ENCODE measurements at places on chromosomes 12 and 14. TPM values are rescaled to one million over a fixed set of nuclear protein-coding genes. Genes with fewer than 3 reads are reported as not detected.

ENDOU gene
- polyA plus RNA-seq, result not detected

GNB3 gene
- 1.2 TPM for polyA plus RNA-seq

GPR137C gene
- polyA plus RNA-seq, result not detected

KCNJ8 gene
- polyA plus RNA-seq, result not detected

SSPN gene
- 3.2 TPM for polyA plus RNA-seq

TDG gene
- polyA plus RNA-seq, result 12.0 TPM

PIP4K2C gene
- polyA plus RNA-seq, result 21.0 TPM

PMEL gene
- 1.2 TPM for polyA plus RNA-seq

SLCO1A2 gene
- not detected for polyA plus RNA-seq

WSCD2 gene
- polyA plus RNA-seq, result not detected

FOXN4 gene
- 0.06 TPM for polyA plus RNA-seq

CIPC gene
- polyA plus RNA-seq, result 21.0 TPM

SERPINA12 gene
- not detected for polyA plus RNA-seq

GRCh38 chr12:80058586-80058985, 40.8 kb upstream of the OTOGL start:
- DNase-seq, result no peak

DNA sequence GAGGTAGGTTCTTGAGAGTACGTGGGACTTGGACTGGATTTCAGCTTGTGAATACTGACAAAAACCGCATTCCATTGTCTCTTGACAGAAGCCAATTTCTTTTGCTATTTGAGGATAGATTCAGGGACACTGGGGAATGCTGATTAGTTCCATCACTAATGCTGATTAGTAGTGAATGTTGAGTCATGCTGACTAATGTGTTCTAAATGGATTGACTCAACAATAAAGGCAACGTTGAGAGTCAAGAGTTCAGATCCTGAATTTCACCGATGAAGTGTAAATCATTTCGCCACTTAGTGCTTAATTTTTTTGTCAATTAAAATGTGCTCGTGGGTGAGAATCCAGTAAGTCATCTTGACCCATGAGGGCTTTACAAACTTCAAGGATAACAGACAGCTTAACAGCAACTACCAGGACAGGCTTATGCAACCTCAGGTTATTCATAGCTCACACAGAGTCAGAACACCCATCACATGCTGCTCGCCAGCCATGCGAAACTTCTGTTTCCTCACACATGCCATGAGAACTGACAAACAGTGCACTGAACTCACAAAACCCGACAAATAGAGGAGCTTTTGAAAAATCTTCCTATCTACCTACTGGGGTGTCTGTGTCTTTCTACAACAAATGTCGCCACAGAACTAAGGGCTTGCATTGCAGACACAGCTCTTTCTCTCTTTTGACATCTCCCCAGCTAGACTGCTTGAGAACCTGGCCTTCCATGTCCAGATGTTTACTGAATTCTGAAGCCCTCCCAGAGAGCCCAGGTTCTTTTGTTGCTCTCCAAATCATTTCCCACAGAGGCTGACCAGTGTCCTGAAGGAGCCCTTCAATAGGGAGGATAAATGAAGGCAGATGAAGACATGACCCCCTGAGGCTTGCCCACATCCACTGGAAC, 316.4 kb downstream of the ZFP36L1 start:
- DNase-seq, result peak; percentile 89

DNA sequence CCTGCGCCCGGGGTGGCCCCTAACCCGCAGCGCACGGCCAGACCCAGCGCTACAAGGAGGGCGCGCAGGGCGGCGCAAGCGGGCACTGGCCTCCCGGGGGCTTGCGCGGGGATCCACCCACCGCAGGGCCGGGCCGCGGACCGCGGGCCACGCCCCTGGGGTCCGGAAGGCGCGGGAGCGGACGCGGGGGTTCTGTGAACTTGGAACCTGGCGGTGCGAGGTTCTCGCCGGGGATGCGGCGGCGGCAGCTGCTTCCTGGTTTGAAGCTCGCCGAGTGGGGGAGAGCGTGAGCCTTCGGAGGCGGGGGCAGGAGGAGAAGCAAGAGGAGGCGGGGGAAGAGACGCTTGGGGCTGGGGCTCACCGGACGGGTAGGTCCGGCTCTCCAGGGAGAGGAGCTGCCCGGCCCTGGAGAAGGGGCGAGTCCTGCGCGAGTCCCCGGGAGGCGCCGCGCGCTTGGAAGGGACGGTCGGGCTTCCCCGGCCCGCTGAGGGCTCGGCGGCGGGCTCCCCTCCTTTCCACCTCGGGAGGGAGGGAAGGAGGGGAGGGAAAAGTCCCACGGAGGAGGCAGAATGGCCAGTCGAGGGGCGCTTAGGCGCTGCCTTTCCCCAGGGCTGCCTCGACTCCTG, at the start of gene PRKCH:
TSS of gene PRKCH (plus strand) at position 195 of the 626 bp plus-strand sequence. CDS start 523 bp downstream, outside the sequence.
- DNase-seq, result peak; percentile 81

DNA sequence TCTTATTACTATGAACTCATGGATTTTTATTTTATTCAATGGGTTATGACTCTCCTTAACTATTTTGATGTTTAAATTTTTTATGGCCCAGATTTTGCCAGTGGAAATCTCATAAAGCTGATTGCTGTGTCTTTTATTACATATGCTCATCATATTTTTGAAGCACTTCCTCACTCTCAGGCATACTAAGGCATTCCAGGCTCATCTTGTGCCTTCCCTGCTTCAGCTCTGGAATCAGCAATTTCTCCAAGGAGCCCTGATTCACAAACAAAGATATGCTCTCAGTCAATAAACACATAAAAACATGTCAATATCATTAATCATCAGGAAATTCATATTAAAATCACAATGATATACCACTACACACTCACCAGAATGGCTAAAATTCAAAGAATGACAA, 44.9 kb upstream of the SCN8A start:
- DNase-seq, result no peak

- peak; percentile 87 for DNase-seq
These were observed 1330.7 kb upstream of the TMEM132C start for GRCh38 chr12:126936181-126936851.

- no peak for DNase-seq
These were observed 10.5 kb upstream of the NUAK1 start for GRCh38 chr12:106149096-106149784.

GRCh38 chr12:132477703-132478432, 12.1 kb upstream of the FBRSL1 start:
- no peak for DNase-seq

DNA sequence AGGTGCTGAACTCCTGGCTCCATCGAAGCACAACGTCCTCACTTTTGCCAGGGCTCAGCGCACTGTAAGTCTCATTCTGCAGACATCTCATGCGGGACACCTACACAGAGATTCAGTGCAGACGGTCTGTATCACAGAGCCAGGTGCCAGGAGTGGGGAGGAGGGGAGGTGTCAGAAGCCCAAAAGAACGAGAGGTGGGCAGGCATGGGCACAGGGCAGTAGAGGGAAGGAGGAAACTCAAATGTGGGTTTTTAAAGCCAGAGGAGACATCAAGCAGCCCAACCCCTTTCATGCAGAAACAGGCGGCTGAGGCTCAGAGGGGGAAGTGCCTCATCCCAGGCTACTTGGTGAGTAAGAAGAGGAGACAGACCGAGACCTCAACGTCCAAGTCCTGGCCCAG, 2.5 kb upstream of the LPAR5 start:
- DNase-seq, result no peak

- no peak for DNase-seq
These were observed 119.1 kb downstream of the TTC7B start for GRCh38 chr14:90697132-90697531.

GRCh38 chr12:78157199-78157598, 326.5 kb downstream of the NAV3 start:
- no peak for DNase-seq

DNA sequence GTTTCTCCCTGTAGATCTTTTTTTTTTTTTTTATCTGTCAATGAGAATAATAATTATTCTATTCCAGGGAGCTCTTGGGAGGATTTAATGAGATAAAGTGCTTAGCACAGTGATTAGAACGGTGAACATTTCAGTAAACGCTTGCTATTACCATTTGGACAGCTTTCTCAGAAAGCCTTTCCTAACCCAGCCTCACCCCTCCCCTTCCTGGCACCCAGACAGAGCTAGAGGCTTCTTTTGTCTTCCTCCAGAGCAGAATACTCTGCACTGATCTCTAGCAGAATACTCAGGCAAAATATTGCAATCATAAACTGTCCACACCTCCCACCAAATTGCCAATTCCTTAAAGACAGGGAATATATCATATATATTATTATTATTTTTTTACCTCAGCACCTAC, 66.6 kb downstream of the ERGIC2 start:
- no peak for DNase-seq

GRCh38 chr14:99820702-99821331, 27.6 kb downstream of the EML1 start:
- no peak for DNase-seq

DNA sequence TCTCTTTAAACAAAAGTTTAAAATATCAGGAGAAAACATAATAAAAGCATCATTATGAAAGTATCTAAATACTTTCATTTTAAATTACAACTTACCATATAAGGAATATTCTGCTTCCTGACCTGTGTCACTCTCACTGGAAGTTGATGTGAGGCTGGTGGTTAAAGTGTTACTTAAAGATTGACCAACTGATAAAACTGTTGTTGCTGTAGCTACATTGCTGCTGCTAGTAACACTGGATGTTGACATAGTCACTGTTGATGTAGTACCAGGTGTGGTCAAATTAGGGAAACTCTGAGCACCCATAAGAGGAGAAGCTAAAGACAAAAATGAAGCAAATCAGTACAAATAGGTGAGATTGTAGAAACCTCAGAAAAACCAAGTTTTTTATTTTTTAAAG, 79.9 kb downstream of the HECTD1 start:
- DNase-seq, result no peak

- DNase-seq, result no peak
These were observed 109.5 kb upstream of the ARHGAP5 start for GRCh38 chr14:31967669-31967975.

DNA sequence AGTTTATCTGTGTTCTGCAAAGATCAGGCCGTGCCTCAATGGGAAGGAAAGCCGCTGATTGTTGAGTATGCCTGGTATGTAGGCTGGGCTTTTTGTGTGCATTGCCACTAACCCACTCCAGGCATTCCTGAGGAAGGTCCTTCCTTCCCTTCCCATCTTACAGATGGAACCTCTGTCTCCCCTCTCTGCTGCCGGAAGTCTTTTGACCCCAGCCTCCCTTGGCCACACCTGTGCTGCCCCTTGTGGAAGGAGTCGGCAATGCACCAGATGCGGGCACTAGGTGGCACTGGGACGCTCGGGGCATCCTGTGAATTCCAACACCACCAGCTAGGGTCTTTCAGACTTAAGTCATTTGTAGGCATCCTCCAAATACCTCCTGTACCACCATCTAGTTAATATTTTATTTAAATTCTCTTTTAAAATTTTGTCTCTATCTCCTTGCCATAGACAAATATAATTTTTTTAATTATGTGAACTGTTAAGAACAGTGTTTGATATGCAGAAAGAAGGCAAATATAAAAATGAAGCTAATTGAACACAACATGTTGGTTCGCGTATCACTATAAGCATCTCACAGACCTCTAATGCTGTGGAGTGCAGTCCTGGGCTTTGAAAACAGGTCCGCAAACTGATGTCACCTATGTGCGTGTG, 99.6 kb downstream of the RIN3 start:
- no peak for DNase-seq

GRCh38 chr12:109173443-109174240, 57.3 kb downstream of the ACACB start:
- peak; percentile 50 for DNase-seq

DNA sequence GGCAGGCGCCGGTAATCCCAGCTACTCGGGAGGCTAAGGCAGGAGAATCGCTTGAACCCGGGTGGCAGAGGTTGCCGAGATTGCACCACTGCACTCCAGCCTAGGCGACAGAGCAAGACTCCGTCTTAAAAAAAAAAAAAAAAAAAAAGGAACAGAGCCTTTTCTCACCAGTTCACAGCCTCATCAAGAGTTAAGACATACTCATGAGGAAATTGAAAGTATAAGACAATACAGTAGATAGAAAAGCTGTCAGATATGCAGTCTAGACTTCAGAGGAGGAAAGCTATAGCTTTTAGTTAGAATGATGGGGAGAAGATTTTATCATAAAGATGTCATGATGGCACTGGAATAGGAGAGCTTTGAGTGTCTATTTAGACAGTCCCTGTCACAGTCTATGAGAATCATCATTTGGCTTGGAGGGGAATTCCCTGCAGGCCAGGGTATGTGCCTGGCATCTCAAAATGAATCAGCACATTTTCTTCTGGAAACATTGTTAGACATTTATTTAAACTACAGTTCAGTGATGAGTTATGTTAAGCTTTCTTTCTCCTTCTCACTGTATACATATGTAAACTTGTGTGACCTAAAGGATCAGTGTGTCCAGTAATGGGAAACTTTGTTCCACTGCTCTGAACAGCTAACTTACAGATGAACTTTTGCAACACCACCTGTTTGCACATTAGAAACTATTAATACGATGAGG, 2.9 kb upstream of the RAB35 start:
- no peak for DNase-seq

- DNase-seq, result no peak
These were observed 16.5 kb downstream of the P2RX4 start for GRCh38 chr12:121226399-121226798.

- no peak for DNase-seq
These were observed 348.1 kb upstream of the RPL10L start for GRCh38 chr14:46999661-47000060.

GRCh38 chr12:116916714-116917114, 6.0 kb downstream of the FBXW8 start:
- no peak for DNase-seq

DNA sequence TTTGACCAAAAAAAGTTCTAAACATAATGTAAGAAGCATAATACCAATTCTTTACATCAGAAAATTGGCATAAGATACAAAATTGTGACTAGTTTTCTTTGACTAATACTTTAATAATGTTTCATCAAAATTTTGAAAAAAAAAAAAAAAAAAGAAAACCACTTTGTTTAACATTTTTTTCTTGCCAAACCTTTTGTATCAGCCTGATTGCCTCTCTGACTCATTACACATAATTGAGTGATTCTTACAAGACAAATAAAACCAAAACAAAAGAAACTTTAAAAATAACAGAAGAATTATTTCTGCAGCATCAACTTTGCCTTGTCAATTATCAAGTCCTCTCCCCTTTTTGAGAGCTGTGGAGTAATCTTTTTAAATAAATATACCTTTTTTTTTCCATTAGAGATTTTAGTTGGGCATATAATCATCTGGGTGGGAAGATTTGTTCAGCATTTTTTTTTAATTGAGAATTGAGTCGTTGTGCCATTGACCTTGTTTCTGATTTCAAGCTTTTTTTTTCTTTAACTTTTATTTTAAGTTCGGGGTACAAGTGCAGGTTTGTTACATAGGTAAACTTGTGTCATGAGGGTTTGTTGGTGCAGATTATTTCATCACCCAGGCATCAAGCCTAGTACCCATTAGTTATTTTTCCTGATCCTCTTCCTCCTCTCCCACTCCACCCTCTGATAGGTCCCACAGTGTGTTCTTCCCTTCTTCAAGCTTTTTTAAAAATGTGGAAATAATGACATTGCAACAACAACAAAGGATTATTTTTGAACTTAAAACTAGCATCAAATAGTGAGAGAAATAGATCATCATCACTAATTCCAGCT, 45.8 kb upstream of the HMGA2 start:
- no peak for DNase-seq

DNA sequence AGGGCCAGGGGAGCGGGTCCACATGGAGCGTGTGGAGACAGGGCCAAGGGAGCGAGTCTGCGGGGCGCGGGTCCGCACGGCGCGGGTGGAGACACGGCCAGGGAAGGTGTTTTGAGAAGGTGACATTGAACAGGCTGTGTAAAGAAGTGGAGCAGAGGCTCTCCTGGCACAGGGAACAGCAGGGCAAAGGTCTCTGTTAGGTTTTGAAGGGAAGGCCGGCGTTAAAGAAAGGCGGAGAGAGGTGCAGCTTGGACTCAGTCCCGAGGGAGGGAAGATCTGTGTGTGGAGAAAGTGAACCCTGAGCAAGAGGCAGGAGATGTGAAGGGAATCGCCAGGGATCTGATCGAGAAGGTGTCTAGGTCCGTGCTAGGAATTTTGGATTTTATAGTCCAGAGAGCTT, 1.8 kb downstream of the PXMP2 start:
- no peak for DNase-seq

All from sigmoid colon (tissue), 7 donors.